ENCODE measurements at places on chromosomes 1 and 21.

- no peak for DNase-seq
Measured at GRCh38 chr1:162324396-162324795, 52.3 kb downstream of the SPATA46 start.

GRCh38 chr1:153560771-153561465 lies 4.7 kb downstream of the S100A2 start:
- no peak for DNase-seq

DNA sequence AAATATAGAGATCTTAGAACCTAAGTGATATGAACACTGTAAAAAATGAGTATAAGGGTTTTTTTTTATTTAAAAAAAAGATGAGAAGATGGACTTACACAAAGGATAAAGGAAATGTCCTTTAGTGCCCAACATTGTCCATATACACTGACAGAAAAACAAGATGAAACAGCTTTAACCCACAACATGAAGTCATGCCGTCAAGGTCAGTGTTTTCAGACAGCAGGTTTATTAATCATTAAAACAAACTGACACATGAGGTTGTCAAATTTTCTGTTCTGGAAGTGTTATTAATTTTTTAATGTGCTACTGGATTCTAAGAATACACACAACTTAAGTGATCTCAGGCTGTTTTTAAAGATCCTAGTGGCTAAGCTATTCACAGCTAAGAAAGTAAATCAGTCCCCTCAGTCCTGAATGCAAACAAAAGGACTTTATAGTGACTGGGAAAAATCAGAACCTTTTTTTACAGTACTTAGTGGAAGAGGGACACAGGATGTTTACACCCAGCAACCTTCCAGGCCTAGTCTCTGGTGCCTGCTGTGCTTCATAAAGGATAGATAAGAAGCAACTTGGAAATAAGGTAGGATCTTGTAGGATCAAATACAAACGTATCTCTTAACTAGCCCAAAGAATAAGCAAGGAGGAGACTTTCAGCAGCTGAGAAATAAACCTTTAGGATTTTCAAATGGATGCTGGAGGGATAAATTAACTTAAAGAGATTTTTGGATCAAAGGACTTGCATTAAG lies 21.9 kb upstream of the PKN2 start:
- DNase-seq, result no peak

DNA sequence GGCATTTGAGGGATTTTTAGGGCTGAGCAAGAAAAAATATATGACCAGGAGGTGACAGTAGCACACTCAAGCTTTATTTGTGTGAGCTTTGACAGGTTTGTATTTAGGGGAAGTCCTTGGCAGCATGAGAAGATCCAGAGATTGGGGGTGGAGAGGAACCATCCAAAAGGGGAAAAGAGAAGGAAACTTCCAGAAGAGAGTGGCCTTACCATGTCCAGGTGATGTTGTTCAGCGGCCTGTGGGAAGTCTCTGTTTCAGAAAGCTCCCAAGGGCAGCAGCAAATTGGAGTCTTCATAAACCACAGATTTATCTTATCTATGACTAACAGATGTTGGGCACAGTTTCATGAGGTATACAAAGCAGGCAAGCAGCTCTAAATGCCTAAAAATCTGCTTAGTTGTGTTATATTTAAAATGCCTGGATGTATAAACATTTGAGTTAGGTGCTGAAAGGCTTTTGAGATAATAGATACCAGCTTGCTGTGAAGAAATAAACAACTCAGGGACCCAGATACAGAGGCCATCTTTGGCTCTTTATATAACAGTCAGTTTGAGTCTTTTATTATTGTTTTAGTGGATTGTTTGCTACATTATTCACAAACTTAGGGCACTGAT lies 21.2 kb upstream of the ADAR start:
- no peak for DNase-seq

- DNase-seq, result no peak
Measured at GRCh38 chr1:229066591-229066990, 204.3 kb upstream of the RAB4A start.

DNA sequence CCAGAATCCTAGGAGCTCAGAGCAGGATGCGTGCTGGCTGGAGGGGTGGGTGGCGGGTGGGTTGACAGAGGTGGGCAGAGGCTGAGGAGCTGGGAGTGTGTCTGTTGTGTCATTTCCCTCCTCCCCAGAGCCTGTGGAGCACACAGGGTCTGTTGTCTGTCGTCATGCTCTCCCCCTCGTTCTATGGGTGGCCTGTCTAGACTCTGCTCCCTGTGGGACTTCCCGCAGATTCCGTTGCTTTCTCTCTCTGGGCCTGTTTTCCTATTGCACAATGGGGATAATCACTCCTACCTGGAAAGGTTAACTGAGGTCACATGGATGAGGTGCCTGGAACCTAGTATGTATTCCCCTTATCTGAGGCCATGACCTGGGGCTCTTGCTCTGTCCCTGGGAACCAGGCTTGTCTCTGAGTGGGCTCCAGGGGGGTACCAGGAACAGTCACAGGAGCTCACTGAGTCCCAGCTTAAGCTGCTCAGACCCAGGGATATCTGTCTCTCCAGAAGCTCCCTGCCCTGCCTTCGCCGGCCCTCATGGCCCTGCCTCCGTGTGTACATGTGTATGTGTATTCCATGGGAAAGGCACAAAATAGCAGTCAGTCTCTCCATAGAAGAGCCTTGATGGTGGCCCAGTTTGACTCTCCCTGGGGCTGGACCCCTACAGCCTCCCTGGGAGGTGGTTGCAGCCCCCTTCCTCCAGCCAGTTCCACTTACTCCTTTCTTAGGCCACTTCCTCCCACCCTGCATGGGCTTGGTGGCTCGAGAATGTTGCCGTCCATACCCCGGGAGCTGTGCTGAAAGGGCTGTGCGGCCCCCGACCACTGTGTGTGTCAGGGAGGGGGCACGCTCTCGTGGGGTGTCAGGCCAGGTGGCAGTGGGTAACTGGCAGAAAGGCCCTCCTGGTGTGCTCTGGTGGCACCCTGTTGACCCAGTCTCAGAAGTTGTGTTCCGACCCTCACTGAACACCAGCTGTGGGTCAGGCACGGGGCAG lies 17.9 kb downstream of the PTPRF start:
- DNase-seq, result no peak

DNA sequence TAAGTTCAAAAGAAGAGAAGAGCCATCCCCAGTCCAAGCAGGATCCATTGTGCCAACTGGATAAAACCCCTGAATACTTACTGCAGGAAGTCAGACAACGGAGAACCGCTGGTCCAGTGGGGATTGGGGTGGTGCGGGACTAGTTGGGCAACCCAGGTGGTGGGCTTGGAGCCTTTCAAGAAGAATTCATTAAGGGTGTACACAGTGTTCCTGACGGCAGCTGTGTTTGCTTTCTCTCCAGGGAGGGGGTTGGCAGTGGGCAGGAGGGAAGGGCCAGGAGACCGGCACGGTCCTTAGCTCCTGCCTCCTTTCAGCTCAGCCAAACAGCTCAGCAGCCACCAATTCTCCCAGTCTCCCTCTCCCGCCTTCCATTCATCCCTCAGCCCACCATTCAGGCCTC lies 7.1 kb upstream of the CDK18 start:
- no peak for DNase-seq

GRCh38 chr1:201028461-201028889 lies 5.0 kb upstream of the KIF21B start:
- no peak for DNase-seq

DNA sequence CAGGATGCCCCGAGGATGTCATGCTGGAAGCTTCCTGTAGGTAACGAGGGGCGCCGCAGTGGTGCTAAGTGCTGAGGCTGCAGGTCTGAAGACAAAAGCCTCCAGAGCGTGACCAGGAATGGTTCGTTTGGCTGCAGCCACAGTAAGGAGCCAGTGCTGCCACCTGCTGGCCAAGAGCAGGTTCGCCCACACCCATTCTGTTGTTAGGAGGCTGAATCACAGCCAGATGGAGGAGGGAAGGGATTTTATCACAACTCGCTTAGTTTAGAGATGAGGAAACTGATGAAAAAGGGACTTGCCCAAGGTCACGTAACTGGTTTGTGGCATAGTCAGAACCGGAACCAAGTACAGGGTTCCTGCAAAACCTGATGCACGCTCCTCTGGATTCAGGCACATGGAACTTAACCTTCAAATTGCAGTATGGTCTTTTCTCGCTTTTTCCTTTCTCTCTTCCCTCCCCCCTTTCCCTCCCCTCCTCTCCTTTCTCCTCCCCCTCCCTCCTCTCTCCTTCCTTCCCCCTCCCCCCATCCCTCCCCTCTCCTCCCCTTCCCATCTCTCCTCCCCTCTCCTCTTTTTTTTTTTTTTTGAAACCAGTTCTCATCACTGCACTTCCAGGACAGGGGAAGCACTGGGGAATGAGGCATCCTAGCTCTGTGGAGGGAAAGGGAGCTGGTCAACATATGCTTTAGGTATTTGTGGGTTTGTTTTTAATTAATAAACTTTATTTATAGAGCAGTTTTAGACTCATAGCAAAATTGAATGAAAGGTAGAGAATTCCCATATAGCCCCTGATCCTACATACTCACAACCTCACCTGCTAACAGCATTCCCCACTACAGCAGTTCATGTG lies 81.8 kb downstream of the MPZL1 start:
- DNase-seq, result peak; percentile 87

DNA sequence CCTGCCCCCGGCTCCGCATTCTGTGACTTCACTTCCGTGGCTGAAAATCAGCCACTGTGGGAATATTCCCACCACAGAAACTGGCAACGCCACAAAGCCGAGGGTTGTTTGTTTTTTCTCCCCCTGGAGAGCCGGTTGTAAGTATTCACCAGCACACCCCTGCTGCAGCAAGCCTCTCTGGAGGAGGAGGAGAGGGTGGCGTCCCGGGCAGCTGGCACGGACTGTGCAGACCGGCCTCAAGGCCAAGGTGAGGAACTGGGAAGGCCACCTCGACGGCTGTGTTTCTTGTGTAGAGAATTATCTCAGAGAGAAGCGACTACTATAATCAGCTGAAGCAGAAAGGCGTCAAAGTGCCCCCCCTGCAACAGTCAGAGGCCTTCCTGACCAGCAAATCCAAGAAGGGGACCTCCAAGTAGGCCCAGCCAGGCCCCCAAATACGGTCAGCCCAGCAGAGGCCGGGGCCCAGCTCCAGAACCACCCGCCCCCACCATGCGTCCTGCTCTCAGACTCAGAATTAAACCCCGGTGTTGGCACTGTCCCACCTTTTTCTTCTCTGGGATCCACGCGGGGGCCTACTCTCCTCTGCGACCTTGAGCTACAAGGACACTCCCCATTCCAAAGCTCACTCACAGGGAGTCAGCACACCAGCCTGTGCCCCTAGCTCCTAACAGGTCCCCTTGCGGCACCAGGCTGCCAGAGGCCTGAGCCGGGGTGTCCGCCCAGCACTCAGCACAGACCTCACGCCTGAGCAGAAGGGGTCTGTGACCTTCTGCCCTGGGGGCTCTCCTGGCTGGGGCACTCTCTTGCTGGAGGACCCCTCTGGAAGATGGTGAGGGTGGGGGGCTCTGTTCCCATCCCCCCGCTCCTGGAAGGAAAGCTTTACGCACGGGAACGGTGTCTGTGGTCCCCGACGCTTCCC lies 1.2 kb upstream of the SMIM1 start:
- no peak for DNase-seq

GRCh38 chr1:43274125-43274803 lies 4.5 kb downstream of the TMEM125 start:
- peak; percentile 20 for DNase-seq

DNA sequence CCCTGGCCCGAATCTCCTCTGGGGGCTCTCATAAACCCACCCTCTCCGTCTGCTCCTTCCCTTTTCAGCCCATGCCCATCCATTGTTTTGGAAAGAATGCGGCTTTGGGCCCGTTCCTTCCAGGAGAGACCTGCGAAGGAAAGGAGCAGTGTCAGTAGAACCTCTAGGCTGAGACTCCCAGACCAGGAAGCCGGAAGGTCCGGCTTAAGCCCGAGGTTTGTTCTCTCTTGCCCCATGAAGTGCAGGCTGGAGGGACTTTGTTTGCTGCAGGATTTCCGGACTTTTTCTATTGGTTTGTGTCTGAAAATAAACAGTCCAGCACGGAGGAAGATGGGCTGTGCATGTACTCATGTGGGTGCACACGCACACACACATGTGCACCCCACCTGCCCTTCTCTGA lies 49.8 kb downstream of the ELK4 start:
- no peak for DNase-seq

- DNase-seq, result no peak
Measured at GRCh38 chr1:20291645-20292084, 990 bp downstream of the VWA5B1 start.

DNA sequence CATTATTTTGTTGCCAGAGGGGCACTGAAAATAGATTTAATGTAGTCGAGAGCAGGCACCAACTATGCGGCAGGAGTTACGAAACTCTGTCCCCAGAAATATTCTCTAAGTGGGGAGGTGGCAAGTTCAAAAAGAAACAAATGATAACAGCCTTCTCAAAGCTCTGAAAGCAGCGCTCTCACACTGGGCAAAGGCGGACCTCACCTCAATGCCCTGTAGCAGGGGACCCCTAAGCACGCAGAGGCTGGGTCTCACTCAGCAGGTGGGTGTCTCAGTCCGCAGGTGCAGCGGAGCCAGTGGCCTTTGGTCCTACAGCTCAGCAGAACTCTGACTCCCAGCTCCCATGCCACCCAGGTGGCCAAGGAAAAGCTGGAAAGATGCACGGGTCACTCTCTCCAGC lies 21.8 kb upstream of the TMPRSS2 start:
- no peak for DNase-seq

DNA sequence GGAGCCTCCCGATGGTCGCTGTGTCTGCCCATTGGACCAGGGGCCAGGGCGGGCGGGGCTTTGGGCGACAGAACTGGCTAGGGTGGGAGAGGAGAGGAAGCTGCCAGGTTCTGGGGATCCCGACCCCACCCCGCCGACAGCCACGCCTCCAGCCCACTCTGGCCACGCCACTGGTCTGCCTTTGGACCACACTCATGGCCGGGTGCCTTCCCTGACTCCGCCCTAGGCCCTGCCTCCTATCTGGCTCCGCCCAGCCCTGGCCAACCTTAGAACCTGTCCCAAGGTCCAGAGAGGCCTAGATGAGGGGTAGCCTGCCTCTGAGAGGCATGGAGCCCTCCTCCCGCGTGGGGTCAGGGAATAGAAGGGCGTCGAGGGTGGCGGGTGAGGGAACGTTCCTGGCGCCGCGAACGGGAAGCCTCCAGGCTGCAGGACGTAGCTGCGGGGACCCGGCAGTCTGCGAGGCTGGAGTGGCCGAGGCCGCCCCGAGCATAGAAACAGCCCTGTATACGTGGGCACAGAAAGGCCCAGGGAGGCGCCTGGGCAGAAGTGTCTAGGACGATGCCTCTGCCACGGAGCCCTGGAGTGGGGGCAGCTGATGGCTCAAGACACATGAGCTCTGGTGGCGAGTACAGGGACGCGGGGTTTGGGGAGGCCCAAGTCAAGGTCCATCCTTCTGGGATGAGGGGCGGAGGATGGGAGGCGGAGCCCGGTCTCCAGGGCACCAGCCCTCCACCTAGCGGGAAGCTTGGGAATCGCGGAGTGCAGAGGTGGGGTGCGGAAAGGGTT lies 11.5 kb upstream of the COL16A1 start:
- DNase-seq, result peak; percentile 91

DNA sequence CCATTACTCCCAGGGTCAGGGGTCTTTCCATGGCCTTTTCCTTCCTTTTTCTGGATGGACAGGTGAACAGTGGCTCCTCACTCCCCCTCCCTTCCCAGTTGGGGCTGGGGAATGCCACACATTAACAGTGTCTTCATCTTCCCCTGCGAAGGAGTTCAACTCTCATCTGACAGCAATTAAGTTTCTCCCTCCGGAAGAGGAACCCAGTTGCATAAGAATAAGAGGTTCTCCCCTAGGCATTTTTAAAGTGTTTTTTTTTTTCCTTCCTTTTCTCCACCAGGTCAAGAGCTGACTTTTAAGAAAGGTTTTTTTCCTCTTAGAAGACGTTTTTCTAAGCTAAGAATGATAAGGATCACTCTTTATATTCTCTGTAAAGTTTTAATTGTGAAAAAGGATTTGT lies 42.3 kb upstream of the FASLG start:
- DNase-seq, result no peak
